ENCODE measurements at places on chromosomes 16 and 17.

- no peak for DNase-seq
Measured at GRCh38 chr17:56985371-56986162, 7.6 kb downstream of the SCPEP1 start.

DNA sequence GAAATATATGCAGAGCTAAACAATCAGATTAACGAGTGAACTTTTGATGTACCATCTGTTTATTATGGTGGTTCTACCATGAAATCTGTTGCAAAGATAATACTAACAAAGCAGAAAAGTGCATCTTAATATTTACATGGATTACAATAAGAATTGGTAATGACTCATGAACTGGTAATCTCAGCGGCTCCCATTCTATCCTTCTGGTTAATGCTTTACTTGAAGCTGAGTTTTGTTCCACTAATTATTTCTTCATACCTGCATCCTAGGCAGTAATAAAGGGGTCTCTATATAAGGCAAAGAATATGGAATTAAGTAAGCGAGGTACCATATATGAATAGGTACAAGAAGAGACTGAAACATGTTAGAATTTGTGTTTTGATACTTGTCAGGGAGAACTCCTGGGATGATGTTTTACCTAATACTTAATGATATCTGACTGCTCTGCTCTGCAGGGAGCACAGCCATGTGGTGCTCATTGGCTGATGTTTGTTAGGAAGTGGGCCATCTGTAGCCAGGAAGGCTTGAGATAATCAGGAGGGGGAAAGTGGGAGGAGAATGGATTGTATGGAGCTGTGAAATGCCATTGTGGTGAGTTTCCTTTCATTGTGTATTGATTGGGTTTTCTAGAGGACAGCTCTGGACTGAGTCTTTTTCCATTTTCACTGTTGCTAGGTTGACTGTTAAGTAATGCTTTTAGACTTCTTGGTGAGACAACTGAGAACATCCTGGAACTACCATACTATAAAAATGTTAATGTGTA, 52.6 kb downstream of the MAP2K6 start:
- no peak for DNase-seq

GRCh38 chr17:15194859-15195277, 70.3 kb downstream of the PMP22 start:
- no peak for DNase-seq

DNA sequence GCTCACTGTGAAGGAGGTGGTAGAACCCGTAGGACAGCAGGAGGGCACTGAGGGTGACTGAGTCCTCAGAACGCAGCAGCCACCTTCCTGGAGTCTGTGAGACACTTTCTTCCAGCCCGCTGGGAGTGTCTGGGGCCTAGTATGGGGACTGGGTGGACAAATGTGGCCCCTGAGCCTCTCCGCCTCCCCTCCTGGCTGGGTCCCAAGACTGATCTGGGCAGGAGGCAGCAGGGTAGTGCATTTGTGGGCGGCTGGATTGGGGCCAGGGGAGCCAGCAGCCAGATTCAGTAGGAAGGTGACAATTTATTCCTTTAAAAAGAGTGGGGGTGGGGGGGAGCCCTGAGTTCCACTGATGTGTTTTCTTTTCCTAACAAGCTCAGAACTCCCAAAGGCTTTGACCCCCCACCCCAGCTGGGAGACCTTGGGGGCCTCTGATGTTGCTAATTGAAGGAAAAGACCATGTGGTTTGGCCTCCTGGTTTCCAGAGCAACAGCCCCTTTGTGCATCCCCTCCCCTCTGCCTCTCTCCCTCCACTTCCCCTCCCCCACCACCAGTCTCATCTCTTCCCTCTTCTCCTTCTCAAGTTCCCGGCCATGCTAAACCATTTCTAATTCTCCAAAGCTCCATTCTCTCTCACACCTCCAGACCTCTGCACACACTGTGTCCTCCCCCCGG, 4.4 kb downstream of the CLEC19A start:
- DNase-seq = no peak

DNA sequence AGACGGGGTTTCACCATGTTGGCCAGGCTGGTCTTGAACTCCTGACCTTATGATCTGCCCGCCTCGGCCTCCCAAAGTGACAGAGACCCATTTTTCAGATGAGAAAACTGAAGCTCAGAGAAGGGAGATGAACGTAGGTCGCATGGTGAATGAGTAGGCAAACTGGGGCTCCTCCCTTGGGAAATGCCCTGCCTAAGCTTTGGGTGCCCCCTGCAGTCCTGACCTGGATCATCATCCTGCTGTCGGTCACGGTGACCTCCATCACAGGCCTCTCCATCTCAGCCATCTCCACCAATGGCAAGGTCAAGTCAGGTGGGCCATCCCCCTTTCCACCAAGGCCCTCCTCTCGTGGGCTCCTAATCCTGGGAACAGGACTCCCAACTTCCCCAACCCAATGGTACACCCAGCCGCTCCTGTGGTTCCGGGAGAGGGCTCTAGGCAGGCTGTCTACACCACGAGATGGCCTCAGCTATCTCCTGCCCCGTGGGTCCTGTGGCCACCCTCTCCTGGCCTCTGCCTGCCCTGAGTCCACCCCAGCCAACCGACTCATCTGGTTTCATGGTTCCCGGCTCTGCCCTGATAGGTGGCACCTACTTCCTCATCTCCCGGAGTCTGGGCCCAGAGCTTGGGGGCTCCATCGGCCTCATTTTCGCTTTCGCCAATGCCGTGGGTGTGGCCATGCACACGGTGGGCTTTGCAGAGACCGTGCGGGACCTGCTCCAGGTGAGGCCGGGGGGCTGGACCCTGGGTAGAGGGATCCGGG, 4.7 kb downstream of the SLC12A3 start:
- no peak for DNase-seq

- DNase-seq = peak; percentile 13
Measured at GRCh38 chr16:1188432-1189189, 35.7 kb downstream of the CACNA1H start.

DNA sequence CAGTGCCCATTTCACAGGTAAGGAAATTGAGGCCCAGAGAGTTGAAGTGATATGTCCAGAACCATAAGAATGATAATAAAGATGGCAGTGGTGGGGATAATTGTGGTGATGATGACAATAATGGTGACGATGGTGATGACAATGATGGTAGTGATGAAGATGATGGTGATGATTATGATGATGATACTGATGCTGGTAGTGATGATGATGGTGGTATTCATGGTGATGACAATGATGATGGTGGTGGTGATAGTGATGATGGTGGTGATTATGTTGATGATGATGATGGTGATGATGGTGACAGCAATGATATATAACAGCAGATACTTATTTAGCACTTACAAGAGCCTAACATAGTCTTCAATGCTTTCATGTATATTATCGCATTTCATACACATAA, 18.1 kb upstream of the TMEM132E start:
- no peak for DNase-seq

DNA sequence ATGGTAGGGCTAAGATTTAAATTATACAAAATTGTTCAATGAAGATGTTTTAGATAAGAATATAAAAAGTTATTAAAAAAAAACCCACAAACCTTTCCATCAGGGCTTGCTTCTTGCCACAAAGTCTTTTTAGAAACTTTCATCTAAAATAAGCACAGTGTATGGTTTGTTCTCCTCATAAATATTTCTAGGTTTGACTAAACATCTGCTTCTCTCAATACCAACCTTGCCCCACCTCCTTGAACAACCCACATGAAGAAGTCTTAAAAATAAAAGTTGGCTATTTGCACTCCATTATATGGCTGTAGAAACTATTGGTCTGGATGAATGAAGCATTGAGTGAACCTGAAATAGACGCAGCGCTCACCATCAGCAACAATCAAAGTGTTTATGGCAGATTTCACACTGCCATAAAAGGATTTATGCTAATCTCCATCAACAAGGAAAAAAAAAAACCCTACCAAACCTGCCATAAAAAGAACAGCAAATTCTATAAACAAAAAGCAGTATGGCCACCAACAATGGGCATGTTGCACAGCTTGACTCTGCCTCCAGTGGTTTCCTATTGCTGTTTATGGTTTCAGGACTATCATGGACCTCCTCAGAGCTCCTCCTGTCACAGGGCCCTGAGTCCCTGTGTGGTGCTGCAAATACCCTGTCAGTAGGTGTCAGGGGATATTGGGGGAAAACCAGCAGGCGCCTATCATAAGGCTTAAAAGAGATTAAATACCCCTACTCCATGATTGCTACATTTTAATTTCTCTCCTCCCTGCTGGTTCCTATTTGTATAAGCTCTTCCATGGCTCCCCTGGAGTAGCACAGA, 37.6 kb downstream of the SNX11 start:
- no peak for DNase-seq

DNA sequence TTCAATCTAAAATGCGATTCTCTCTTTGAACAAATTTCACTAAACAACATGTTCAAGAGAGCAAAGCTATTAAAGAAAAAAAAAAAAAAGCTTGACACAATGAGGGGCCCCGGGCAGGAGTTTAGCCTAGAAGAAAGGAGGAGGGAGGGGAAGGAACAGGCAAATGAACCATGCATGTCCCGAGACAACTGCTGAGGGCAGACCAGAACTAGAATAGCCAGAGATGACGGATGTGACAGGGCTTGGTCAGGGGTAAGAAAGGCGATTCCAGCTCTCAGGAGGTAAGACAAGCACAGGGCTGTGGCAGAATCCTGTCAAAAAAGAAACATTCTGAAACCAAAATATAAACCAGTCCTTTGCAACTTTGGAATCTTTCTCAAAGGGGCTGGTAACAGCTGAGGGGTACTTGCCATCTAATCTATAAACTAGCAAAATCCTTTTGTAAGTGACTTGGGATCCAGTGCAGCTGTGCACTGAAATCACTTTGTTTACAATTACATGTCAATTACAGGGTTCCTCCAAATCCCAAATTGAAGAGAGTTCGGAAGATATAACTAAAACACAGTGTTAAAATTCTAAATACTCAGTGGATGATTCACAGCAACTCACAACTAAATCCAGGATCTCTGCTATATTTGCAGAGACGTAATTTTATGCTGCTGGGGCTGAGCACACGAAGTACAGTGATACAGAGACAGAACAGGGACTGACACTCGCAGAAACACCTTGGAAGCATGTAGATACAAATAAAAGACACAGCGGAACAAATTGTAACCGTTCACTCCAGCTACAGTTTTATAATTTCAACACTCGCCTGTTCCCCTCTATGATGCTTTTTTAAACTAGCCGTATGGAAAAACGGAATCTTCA, 567.4 kb upstream of the ZFHX3 start:
- DNase-seq = no peak
